ENCODE measurements at places on chromosomes 12 and 14. TPM values are rescaled to one million over a fixed set of nuclear protein-coding genes. Genes with fewer than 3 reads are reported as not detected.

CD27 gene
- total RNA-seq = not detected

DNA sequence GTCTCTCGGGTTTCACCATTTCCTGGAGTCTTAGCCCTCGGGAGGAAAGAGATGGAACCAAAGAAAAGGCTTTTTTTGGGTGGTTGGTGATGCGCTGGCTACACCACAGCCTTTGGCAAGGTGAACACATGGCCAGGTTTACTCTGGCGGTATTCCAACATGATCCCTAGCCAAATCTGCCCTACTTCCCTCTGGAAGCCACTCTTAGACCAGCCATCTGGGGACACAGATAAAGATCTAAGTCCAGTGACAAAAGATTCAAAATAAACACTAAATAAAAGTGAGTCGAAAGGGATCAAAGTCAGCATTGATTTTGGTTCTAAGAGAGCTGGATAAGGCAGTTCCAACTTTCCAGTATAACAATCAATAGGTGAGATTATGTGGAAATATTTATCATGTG lies 694.5 kb downstream of the VRK1 start:
- no peak for DNase-seq

CELA1 gene
- total RNA-seq = not detected

PMEL gene
- 0.33 TPM for total RNA-seq
